Activated CD4-positive, alpha-beta T cell treated with anti-CD3 and anti-CD28 coated beads, Interleukin-2, amount 10 ng/mL, durations not matched to agents 24 days and 14 days (primary cell): ENCODE measurements at places on chromosomes 6 and 20.

DNA sequence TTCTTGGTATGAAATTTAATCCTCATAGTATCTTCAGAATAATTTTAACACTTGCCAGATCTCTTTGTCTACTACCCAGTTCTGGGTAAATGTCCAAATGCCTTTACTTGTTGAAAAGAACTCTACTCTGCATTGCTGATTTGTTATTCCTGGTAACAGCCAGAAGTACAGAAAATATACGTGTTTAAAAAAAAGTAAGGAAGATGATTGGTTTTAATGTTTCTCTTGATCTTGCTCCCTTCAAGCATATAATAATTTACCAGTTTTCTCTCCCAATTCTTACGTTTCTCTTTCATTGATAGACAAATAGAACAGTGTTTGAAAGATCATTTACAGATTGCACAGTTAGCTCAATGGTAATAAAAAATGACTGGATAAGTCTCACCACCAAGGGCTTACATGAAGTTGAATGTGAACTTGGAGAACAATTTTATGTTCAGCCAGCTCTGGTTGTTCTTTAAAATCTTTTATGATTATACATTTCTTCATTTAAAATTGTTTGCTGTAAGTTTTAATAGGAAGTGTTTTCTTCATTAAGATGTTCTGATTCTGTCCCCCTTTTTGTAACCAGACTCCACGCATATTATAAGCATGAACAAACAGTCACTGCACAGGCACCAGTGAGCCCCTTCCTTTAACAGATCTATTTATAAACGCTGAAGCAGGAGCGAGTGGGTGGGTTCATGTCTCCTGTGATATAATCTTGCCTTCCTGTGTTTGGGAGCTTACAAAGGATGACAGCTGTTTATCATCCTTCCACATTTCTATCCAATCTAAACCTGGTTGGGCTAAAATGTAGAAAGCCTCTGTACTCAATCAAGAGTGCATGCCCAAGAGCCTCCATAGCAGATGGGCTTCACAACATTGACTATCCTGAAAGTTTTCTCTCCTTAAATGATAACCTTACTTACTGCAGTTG, 299.5 kb downstream of the PRL start:
- no peak for DNase-seq

DNA sequence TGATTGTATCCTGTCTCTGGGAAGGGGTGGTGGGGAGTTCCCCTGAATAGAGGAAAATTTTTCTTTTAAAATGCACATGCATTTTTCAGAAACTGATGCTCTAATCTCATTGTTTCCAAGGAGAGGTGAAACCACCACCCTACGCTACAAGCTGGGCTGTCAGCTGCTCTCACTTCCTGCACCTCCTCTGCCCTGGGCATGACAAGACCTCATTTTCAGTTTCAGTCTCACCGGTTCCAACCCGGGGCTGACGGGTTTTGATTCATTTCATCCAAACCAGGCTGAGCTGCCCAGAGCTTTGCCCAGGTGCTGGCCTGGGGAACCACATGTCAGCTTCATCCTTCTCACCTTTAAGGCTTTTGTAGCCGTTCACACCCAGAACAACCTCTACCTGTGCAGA, 99.7 kb downstream of the EYA2 start:
- DNase-seq, result peak; percentile 93

GRCh38 chr6:6725468-6726209, 137.1 kb downstream of the LY86 start:
- no peak for DNase-seq

DNA sequence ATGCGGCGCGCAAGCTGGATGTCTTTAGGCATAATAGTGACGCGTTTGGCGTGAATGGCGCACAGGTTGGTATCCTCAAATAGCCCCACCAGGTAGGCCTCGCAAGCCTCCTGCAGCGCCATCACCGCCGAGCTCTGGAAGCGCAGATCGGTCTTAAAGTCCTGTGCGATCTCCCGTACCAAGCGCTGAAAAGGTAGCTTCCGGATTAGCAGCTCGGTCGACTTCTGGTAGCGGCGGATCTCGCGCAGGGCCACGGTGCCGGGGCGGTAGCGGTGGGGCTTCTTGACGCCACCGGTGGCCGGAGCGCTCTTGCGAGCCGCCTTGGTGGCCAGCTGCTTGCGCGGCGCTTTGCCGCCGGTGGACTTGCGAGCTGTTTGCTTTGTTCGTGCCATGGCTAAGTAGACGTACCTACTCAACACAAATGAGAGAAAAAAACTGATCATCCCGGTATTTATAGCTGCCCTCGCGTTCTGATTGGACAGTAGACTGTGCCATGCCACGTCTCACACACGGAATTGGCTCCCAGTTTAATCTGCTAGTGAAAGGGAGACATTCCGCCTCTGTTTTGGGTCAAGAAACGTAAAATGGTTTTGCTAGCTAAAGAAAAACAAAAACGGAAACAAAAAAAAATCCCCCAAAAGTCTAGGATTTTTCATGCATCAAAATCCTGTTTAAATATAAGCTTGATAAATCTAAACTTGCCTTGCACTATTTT, 40.1 kb downstream of the OR2B2 start:
- peak; percentile 97 for DNase-seq

DNA sequence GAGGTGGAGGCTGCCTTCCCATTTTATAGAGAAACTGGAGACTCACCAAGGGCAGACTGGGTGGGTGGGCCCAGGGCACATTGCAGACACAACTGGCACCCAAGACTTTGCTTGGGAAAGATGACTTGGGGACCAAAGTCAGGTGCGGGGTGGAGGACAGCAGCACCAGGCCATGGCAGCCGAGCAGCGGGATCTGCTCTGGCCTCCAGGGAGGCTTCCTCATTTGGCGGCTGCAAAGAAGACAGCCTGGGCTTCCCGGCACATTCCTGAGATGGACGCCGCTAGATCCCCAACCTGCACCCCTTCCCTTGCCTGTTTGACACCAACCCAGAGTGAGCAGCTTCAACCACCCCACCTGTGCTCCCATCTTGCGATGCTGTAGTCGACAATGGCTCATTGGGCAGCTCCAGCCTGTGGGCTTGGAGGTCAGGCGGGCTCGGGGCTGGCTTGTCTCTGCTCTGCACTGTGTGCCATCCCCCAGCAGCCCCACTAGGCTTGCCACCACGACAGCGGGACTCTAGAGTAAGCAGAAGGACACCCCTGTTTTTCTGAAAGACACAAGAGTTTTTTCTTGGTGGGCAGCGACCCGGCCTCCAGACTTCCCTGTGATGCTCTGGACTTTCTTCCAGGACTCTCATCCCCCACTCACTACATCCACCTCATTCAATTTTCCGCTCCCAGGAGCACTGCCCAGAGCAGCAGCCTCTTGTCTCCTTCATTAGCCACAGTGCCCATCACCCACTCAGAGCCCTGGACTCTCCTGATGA, 184.9 kb upstream of the CST7 start:
- DNase-seq, result no peak

DNA sequence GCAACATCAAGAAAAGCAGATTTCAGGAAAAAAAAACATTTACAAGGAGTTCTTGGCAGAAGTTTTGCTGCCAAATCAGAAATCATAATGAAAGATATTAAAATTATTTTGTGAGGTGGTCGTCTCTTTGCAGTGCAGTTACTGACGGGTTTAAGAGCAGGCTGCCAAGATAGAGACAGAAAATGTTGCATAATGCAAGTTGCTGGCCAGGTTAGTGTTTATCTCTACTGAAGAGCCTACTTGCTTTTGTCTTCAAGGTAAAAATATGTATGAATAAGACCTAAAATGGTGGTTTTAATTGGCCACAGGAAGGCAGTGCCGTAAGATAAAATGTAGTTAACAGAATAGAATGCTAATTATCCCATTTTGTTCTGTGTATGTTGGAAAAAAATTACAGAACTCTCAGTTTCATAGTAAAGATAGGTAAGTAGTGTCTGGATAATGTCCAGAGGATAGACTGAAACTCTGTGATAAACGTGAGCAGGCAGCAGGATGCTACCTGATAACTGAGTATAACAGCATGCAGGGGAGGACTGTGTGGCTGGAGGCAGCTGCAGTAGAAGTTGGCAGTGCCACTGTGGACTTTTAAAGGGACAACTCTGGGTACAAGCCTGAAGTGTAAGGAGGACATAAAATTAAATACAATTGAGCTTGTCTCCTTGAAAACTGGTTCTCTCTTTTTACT, 13.9 kb downstream of the FOXO3 start:
- DNase-seq, result no peak

DNA sequence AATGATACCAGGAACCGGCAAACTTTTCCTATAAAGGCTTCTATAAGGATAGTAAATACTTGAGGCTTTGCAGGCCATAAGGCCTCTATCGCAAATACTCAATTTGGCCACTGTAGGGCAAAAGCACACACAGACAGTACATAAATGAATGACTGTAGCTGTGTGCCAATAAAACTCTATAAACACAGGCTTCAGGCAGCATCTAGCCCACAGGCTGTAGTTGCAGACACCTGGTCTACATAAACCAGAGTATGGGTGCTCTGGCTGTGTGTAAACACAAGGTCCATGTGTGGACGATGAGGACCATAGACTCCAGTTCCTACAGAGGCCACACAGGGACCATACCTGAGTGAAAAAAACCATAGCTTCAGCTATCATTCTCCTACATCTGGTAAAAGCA, 52.2 kb downstream of the ZMYND8 start:
- DNase-seq, result no peak

- no peak for DNase-seq
Measured at GRCh38 chr6:27759930-27760329, 152.3 kb downstream of the OR2B2 start.

- DNase-seq, result no peak
Measured at GRCh38 chr6:71406865-71407860, 118.6 kb downstream of the OGFRL1 start.

GRCh38 chr20:34041226-34041625, 47.5 kb downstream of the RALY start:
- no peak for DNase-seq

DNA sequence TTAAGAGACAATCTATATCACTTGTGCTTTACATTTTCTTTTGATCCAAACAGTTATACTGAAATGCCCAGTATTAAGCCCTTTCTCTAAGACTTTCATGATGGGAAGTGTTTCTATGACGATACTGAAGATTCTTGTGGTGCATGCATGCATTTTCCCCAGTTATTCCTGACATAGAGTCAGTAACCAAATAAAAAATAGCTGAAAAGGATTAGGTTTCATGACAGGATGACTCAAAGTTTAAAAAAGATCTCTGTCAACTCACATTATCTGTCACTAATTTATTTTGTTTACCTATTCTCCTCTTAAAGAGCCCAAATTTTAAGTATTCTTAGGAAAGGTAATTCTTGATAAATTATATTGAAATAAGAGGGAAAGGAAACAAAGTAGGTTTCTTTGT, 98.4 kb downstream of the SESN1 start:
- no peak for DNase-seq

- no peak for DNase-seq
Measured at GRCh38 chr20:32281711-32282110, 4.3 kb downstream of the KIF3B start.

- DNase-seq, result no peak
Measured at GRCh38 chr6:144835322-144835973, 550.3 kb downstream of the UTRN start.

DNA sequence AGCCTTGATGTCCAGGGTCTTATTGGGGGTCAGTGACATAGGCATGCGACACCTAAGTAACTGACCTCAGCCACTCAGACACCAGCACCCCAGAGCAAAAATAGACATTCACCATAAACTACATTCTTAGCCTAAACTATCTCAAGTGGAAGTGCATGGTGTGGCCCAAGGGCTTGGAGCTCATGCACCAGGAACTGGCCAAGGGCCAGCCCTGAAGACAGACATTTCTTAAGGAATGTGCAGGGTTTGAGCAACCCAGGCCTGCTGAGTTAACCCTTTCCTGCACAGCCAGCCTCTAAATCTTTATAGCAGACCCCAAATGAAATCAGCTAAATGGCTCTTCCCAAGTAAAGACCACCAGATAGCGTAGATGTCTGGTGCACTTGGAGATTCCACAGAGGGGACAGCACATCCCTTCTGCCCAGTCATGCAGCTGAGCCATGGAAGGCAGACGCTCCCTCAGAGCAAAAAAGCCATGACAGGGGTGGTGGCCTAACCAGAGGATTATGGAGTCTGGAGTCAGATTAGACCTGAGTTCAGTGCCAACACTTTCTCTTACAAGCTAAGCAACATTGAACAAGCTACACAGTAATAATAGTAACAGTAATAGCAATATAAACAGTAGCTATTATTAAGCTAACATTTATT, 222.6 kb downstream of the ZMYND8 start:
- no peak for DNase-seq

- no peak for DNase-seq
Measured at GRCh38 chr6:145375502-145375901, 359.8 kb downstream of the EPM2A start.
